EH (cell line): ENCODE measurements at places on chromosomes 11 and 22.

DNA sequence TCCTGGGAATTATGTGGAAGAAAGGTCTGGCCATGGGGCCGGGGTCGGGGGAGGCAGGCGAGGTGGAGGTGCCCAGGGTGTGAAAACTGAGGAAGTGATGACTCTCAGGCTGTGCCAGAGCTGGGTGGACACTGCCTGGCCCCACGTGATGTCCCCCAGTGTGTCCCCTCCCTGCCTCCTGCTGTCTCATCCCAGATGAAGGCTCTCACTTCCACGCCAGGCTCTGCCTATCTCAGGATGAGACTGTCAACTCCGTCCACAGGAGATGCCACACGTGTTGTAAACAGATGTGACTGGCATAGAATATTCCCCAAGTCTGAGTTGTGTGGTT, 51.4 kb downstream of the RPS6KA4 start:
- DNase-seq, result no peak

GRCh38 chr11:133533205-133533604, 904 bp upstream of the OPCML start:
- DNase-seq, result no peak

DNA sequence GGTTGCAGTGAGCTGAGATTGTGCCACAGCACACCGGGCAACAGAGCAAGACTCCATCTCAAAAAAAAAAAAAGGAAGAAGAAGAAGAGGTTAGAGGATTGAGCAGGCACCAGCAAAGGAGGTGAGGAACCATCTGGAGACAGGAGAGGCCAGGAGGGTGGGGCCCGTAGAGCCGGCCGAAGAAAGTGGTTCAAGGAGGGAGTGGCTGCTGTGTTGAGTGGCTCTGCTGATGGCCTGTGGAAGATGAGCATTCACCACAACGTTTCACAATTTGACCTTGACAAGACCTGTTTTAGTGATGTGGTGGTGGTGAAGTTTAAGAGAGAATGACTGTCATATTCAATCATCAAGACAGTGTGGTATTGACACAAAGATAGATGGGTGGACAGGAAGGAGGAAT, 6.8 kb upstream of the CTSD start:
- DNase-seq, result no peak

DNA sequence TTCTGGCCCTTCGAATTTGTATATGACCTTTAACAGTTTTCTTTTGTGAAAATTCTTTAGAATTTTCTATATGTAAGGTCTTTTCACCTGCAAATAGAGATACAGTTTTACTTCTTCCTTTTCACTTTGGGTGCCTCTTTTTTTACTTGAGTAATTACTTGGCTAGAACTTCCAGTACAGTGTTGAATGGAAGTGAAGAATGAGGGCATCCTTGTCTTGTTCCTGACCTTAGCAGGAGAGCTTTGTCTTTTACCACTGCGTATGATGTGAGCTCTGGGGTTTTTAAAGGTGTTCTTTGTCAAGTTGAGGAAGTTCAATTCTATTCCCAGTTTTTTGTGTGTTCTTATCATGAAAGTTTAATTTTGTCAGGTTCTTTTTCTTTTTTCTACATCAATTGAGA, 21.6 kb downstream of the ZFP91 start:
- DNase-seq, result no peak

- DNase-seq, result no peak
Observed at GRCh38 chr11:92227230-92227814, 2.7 kb downstream of the FAT3 start.

GRCh38 chr11:17005646-17006045, 8.6 kb downstream of the PLEKHA7 start:
- no peak for DNase-seq

DNA sequence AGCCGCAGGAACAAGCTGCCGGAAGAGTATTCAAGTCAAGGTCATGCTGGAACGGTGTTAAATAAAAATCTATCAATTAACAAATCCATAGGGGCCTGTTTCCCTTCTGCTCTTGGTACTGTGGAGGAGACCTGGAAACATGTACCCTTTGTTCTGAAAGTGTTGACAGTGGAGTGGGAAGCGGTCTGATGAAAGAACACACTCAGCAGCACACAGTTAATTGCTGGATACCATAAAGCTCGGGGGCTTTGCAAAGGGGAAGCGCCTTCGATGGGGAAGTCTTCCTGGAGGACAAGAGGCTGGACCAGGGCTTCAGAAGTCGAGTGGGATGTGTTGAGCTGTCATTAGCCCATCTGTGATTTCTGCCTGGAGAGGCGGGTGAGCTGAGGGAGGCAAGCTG, 112.5 kb upstream of the CLPB start:
- no peak for DNase-seq

DNA sequence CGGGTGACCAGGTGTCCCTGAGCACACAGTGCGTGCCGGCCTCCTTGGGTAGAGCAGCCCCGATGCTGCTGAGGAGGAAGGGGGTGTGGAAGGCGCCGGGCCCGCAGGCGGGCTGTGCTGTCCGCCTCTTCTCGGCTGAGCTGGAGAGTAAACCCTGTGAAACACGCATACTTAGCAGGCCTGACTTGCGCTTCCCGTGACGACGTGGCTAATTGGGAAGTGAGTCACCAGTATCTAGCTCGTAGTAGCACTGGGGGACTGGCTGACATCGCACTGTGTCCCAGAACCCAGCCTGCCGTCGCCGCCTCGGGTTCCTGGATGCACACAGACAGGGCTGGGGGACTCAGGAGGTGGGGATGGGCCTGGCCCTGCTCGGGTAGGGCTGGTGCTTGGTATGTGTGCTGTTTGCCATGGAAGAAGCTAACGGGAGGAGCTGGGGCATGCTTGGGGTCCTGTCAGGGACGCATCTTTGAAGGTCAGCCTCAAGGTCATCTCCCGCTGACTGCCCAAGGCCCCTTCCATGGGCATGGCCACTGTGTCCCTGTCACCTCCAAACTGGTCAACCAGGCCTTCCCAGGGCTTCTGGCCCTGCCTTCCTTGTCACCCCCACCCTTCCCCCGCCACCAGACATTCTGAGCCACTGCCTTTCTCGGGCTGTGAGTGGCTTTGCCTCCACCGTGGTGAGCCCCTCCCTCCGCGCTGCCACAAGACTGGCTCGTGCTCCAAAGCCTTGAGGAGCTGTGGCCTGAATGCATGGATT, 1327.0 kb downstream of the BRD1 start:
- DNase-seq, result no peak

- no peak for DNase-seq
Observed at GRCh38 chr11:30216534-30216933, 14.3 kb upstream of the FSHB start.

DNA sequence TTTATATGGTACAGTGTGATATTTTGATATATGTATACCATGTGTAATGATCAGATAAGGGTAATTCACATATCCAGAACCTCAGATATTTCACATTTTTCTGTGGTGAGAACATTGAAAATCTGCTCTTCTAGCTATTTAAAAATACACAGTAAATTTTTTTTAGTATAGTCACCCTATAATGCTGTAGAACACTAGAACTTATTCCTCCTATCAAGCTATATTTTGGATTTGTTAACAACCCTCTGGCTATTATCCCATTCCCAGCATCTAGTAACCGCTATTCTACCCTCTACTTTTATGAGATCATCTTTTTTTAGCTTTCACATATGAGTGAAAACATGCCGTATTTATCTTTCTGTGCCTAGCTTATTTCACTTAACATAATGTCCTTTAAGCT, 65.5 kb upstream of the SYT9 start:
- peak; percentile 88 for DNase-seq

GRCh38 chr11:44611088-44611487, 45.6 kb downstream of the CD82 start:
- DNase-seq, result peak; percentile 12

DNA sequence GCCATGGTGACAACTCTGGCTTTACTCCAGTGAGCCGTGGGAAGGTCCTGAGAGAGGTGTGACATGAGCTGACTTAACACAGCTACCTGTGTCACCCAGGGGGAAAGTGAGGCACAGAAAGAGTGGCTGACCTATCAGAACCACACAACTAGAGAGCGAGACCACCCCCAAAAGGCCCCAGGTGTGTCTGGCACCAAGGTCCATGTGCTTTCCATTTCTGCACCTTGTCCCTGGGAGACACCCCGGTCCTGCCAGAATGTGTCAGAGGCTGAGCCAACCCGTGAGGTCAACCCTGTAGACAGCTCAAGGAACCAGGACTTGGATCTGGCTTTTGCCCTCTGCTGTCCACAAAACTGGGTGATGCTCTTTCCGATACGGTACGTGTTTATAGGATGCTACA, 9.8 kb downstream of the MAFF start:
- no peak for DNase-seq

- DNase-seq, result no peak
Observed at GRCh38 chr11:115564851-115565250, 60.6 kb upstream of the CADM1 start.

GRCh38 chr11:78111298-78111697, 28.1 kb downstream of the ALG8 start:
- no peak for DNase-seq

DNA sequence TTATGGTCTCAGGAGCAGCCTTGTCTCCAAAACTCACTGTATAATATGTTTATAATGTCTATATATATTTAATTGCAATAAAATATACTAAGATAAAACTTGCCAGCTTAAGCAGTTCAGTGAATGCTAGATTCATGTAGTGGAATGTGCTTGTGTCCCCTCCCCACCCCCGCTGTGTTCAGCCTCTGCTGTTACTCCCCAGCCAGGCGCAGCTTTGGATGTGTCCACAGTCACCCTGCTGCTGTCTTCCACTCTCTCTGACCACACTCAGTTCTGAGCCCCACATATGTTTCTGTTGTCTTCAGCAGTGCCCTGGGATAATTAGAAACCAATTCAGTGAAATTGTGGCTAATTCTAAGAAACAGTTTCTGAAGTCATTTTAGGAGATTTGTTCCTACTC, 52.2 kb downstream of the PPFIA1 start:
- peak; percentile 23 for DNase-seq

DNA sequence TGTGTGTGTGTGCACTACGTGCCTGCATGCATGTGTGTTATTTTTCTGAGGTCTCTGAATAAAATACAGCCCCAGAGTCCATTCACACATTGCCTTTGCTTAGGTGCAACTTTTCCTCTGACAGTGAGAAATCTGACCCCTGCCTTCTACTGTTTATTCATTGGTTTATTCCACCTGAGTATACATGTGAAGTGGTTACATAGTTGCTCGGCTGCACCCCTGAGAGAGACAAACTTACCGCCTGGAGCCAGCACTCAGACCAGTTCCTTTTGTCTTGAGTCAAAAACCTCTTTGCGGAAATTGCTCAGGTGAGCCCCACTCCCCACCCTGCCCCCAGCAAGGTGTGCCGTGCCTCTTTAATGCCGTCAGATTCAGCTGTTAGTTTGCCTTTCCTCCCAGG, 363.6 kb downstream of the BRD1 start:
- DNase-seq, result no peak

DNA sequence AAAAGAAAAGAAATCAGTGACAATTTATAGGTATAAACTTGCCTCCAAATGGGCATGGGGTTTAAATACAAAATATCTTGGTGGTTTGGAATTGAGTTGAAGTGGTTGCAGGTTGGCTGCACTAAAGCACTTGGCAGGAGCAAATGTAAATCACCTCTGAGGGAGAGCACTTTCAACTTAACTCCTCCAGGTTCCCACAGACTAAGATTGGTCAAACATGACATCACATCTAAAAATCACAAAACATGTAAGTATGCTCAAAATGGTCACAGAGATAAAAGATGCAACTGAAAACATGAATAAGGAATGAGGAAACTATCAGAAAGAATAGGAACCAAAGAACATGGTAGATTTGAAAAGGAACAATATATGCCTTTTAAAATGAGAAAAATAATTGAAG, 12.3 kb upstream of the SHANK3 start:
- DNase-seq, result no peak

- DNase-seq, result peak; percentile 52
Observed at GRCh38 chr11:44681698-44682097, 45.1 kb upstream of the TSPAN18 start.

DNA sequence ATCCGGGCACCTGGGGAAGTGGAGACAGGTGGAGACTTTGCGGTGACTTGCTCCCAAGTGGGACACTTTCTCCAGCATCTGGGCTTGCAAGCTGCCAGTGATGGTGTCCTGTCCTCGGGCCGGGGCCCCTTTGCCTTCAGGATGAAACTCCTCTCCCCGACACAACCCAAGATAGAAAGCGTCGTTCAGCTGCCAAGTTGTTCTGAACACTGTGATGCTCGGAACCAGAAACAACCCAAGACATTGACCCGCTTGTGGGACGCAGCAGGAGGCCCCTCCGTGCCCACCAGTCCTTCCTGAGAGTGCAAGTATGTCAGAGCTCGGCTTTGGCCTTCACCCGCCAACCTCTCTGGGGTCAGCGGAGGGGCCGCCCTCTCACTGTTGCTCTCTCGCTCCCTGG, 31.3 kb downstream of the LINC01488 start:
- no peak for DNase-seq

DNA sequence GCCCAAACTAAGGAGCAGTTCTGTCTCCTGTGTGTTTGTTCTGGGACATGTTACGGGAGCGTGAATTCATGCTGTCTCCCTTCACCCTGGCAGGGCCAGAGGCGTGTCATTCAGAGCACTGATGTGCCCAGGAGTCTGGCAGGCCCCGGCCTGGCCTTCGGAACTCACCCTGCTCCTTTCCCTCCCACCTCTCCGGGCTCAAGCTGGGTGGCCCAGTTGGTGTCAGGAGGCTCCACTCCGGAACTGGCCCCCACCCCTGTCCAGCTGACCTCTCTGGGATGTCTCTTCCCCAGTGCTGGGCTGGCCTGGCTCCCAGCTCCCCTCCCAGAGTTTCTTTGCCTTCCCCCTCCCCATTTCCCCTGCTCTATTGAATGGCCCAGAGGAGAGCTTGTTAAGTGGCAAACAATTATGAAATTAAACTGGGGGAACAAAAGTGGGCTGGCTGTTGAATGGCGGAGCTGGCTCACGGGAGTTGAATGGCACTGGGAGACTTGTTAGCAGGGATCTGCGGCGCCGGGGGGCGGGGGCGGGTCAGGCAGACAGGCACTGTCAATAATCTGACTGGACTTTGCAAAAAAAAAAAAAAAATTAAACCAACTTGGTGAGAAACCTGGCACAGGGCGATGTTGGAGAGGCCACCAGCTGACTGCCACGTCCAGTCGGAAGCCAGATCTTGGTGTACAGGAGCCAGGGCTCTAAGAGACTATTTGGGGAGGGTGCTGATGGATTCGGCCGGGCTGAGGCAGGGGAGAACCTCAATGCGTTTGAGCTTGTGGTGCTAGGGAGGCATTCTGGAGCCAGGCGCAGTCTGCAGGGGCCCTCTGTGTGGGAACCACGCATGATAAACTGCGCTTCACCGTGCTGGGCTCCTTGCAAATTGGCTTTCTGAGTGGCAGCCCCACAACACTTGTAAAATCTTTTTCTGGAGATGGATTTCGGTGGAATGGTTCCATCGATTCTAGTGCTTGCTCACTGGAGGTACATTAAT, 1.3 kb downstream of the MPPED1 start:
- no peak for DNase-seq

GRCh38 chr11:1560649-1561251, 11.3 kb downstream of the DUSP8 start:
- DNase-seq, result no peak

GRCh38 chr11:129703846-129704245, 111.8 kb upstream of the TMEM45B start:
- DNase-seq, result peak; percentile 7
